Suprapubic skin (tissue), 4 donors: ENCODE measurements at places on chromosomes 11 and 22.

GRCh38 chr11:70423523-70424505 is 25.5 kb downstream of the CTTN start:
- no peak for DNase-seq

DNA sequence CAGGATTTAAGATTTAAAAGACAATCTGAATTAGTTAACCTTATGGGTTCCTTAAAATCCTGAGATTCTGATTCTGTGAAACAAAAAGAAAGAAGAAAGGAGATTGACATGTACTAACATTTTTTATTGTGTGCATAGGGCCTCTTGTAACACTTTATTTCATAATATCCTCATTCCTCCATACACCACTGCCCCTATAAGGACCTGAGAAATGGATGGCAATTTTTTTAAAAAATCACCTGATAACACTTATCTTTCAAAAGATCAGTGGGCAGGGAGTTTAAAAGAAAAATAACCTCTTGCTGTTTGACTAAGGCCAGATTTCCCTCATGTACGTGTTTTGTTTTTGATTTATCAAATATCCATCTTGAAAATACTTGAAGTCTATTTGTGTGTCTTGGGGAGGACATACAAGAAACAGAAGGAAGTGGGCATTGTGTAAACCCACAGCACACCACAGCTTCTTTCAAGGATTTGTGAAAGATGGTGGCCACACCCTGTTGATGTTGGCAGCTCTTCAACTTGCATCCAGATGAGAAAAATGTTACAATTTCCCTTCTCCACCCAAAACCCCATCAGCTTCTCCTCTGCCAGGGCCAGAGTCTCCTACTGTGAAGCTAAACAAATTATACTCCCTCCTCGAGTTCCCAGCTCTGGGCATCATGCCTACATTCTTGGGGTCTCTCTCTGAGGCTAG is 35.0 kb upstream of the MPEG1 start:
- no peak for DNase-seq

GRCh38 chr22:24104307-24105012 is 76.8 kb upstream of the SUSD2 start:
- peak; percentile 46 for DNase-seq

DNA sequence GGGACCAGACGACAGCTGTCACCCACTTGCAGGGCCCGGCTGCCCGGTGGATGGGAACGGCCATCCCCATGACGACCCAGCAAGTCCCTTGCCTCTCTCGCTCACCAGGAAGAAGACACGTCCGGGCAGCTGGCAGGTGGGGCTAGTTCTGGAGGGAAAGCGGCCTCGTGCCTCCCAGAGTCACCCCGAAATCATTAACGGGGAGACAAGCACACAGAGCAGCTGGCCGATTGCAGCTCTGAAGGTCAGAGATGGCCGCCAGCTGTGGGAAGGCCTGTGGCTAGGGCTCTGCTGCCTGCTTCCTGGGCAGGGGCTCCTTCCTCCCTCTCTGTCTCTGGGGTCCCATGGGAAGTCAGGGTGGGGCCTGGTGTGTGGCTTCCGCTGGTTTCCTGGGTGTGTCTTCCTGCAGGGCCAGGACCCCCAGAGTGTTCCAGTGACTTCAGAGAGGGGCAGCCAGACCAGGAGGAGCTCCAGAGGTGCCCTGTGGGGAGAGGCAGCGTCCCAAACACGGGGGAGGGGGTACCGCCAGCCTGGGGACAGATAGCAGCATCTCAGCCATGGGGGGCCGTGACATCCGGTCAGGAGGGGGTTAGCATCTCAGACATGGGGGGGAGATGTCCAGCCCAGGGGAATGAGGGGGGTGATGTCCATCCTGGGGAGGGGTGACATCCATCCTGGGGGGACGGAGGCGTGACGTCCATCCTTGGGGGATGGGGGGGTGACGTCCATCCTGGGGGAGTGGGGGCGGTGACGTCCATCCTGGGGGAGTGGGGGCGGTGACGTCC is 114.9 kb downstream of the KCNQ1 start:
- DNase-seq = peak; percentile 56

GRCh38 chr22:38844315-38845003 is 631 bp upstream of the NPTXR start:
- no peak for DNase-seq

- DNase-seq = no peak
Measured at GRCh38 chr11:128179039-128179438, 408.3 kb downstream of the ETS1 start.

DNA sequence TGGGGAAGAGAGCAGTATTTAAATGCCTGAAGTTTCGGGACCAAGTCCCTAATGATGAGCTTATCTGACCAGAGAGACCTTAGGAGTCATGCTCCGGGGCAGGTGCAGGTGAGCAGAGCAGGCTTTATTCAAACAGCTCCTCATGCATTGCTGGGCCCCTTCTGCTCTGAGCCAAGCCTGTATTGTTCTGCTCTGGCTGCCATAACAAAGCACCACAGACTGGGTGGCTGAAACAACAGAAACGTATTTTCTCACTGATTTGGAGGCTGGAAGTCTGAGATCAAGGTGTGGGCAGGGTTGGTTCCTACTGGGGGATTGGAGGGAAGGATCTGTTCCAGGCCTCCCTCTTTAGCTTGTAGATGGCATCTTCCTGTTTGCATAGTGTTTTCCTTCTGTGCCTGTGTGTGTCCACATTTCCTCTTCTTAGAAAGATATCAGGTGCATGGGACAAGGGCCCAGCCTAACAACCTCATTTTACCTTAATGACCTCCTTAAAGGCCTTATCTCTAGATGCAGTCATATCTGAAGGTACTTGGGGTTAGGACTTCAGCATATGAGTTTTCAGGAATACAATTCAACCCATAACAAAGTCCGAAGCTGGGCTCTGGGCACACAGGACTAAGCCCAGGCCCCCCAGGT is 97.1 kb upstream of the PARVA start:
- DNase-seq = peak; percentile 27

GRCh38 chr11:123477205-123477907 is 47.3 kb downstream of the GRAMD1B start:
- DNase-seq = no peak

DNA sequence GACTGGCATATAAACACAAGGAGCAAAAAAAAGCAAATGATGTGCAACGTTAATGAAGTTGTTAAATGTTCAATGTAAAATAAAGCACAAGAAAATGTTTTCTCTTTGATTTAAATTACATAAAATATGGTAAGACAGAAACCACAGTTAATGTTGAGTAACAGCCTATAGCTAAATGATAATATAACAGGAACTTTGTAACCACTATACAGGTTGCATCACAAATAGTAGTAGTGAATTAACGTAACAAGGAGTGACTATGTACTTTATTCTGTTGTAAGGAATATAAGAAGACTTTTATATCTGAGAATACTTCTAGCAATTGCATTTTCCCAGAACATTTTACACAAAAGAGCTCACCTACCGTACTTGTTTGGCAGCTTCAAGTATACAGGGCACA is 16.9 kb downstream of the SAAL1 start:
- DNase-seq = no peak

DNA sequence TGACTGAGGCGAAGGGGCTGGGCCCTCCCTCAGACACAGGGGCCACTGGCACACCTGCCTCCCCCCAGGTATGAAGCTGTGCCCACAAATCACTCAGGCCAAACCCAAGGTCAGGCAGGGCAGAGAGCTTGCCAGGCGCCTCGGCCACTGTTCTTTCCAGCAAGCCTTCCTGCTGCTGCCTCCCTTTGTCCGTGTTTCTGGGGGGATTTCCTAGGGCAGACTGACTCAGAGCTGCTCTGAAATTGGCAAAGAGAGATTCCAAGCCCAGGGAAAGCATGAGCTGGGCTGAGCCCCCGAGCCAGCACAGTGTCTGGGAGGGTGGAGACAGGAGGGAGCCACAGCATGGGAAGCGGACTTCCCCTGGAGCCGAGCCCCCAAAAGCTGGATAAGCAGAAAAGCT is 33.2 kb downstream of the PPP2R1B start:
- DNase-seq = no peak

- no peak for DNase-seq
Measured at GRCh38 chr11:117525866-117526542, 198.3 kb downstream of the CEP164 start.

- DNase-seq = no peak
Measured at GRCh38 chr11:36594316-36594989, at the start of gene IFTAP. Gene IFTAP, plus strand, starts transcription at chr11:36594502. Its CDS starts 15,602 bp downstream, at chr11:36610104.

GRCh38 chr11:119615003-119615881 is 113.8 kb downstream of the NECTIN1 start:
- DNase-seq = no peak

DNA sequence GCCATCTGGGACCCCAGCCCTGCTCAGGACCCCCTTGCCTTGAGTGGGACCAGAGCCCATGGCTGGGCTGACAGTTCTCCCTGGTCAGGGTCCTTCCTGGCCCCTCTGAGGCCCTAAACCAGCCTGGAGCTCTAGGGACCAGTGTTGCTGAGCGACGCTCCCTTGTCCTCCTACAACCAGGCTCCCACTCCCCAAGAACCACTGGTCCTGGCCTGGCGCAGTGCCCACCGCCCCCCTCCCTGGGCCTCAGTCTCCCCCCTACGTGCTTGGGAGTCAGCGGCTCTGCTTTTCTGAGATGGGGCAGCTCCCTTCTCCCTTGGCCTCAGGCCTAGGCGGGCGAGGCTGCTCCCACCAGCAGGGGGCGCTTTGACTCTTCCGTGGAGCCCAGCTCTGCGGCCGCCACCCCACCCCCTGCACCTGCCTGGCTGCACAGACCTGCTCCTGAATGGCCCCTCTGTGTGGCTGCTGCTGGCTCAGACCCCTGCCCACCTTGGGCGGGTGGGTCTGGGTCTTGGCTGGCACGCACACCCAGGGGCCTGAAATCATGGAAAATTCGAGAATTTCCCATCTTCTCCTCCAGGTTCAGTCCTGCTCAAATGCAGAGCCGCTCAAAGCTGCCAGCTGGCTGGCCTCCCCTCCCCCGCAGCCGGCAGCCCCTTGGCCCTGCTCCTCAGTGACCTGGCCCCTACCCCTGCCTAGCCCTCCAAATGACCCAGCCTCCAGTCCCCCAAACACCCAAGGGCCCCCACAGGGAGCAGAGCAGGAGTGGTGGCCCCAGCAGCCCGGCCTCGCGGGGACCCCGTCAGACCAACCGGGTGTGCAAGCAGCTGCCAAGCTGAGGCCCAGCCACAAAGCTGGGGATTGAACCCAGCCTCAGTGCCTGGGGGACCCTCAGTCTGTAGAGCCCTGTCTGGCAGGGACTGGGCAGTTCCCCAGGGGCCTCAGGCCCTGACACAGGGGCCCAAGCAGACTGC is 9.1 kb downstream of the PRR33 start:
- peak; percentile 85 for DNase-seq

GRCh38 chr11:57154739-57155138 is 27.0 kb upstream of the LRRC55 start:
- no peak for DNase-seq

DNA sequence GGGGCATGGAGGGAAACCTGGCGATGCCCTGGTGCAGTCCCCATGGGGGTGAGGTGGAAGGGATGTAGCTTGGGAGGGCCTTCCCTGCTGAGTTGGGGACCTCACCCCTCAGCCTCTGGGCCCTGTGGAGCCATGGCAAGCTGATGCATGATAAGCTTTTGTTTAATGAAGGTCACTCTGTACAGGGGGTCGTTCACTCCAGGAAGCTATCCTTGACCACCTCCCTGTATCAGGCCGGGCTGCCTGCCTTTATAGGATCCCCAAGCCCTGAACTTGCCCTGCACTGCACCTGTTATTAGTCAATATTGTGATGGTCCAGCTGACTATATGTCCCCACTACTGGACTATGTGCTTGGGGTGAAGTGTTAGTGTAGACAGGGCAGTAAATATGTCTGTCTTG is 49.7 kb upstream of the MYEOV start:
- no peak for DNase-seq

DNA sequence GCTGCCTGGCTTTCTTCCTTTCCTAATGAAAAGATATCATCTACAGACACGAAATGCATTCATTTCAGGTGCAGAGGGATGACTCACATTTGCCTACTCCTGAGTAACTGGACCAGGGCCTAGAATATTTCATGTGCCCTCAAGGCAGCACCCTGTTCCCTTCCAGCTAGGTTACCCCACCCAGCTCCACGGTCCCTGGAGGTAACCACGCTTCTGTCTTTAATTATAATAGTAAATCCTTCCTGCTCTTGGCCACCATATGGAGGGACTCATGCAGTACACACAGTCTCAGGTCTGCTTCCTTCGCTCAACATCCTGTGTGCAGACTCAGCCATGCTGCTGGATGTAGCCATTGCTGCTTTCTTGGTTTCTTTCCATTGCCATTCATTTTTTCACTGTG is 22.3 kb downstream of the DHCR7 start:
- no peak for DNase-seq

DNA sequence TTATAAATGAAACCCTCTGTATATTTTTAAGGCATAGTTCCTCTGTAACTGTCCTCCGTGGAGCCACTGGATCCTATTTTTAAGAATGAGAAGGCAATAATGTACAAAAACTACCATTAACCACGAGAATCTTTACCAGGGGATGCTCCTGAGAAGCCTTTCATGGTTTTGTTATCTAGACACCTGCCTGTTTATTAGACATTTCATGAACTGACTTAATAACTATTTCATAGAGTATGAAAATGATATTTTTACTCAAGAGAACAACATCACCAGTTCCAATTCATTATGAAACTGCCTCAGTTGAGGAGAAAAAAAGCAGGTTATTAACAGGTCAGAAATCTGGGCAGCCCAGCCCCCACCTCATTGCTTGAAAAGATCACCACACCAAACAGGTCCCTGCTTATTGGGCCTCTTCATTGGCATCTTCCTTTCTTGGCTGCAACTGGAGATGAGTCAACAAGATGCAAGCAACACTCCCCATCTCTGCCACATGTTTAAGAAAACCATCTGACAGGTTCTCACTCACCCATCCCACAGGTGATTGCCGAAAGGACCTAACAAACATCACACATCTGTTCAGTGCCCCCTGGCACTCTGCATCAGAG is 27.8 kb downstream of the ETS1 start:
- DNase-seq = no peak

- DNase-seq = peak; percentile 52
Measured at GRCh38 chr11:271319-271715, 6.9 kb upstream of the NLRP6 start.

- DNase-seq = no peak
Measured at GRCh38 chr11:131955904-131956303, 585.5 kb downstream of the NTM start.

GRCh38 chr11:216081-216974 is 8.8 kb downstream of the RIC8A start:
- DNase-seq = peak; percentile 79

DNA sequence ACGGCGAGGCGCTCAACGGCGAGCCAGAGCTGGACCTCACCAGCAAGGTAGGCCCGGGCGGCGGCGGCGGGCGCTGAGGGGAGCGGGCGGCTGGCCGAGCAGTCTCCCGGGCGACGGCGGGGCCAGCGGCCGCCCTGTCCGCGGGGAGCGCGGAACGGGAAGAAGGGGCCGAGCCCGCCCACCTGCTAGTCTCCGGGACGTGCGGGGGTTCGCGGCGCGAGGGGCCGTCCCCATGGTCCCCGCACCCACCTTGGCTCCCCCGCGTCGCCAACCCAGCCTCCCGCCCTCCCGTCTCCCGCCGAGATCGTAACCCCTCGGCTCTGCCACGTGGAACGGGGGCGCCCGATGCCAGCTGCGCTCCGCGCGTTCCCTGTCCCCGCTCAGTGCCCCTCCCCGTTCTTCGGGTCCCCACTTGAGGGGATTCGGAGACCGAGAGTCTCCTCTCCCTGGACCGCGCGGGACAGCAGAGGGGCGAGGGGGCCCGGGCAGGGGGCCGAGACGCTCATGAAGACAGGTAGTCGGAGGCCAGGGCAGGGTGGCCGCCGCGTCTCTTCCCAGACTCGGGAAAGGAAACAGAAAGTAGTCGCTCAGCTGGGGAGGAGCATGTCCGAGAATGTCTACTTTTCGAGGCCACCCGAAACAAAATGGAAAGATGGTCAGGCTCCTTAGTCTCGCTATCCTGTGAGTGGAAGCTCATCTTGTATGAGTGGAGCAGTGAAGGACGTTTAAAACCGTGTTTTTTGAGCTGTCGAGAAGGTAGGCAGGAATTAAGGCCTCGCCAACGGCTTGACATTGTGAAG is 557 bp downstream of the GTPBP1 start:
- no peak for DNase-seq
